Astrocyte (in vitro differentiated cells and primary cell): ENCODE measurements at places on chromosomes 7 and 10.

DNA sequence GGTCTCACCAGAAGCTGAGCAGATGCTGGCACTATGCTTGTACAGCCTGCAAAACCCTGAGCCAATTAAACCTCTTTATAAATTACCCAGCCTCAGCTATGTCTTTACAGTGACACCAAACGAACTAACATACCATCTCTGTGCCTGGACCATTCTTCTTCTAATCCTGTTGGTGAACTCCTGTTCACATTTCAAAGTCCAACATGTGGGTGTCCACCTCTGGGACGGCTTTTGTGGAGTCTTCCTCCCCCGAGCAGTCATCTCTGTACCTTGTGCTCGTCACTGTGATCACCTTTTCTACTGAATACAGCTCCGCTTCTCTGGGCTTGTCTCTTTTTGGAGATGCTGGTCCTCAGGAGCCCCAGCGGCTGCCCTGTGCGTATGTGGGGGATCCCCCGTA, 7.4 kb upstream of the ESYT2 start:
- DNase-seq: no peak

DNA sequence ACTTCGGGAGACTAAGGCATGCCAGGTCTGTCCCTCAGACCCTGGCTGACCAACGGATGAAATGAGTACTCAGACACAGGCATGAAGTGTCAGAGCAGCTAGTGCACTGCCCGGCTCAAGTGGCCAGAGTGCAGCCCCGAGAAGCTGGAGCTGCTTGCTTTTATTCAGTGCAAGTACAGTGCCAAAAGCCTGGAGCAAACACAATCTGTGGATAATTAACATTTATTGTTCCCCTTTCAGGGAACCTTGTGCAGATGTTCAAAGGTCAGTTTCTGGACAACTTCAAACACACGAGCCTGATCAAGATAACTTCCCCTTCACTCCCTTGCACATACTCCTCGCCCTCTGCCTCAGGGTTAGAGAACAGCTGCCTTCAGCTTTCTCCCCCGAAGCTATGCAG, 7.9 kb upstream of the ATE1 start:
- DNase-seq: no peak

- no peak for DNase-seq
Measured at GRCh38 chr10:131921184-131921583, 20.4 kb downstream of the PPP2R2D start.

- DNase-seq: no peak
Measured at GRCh38 chr7:14894826-14895225, 7.7 kb downstream of the DGKB start.

DNA sequence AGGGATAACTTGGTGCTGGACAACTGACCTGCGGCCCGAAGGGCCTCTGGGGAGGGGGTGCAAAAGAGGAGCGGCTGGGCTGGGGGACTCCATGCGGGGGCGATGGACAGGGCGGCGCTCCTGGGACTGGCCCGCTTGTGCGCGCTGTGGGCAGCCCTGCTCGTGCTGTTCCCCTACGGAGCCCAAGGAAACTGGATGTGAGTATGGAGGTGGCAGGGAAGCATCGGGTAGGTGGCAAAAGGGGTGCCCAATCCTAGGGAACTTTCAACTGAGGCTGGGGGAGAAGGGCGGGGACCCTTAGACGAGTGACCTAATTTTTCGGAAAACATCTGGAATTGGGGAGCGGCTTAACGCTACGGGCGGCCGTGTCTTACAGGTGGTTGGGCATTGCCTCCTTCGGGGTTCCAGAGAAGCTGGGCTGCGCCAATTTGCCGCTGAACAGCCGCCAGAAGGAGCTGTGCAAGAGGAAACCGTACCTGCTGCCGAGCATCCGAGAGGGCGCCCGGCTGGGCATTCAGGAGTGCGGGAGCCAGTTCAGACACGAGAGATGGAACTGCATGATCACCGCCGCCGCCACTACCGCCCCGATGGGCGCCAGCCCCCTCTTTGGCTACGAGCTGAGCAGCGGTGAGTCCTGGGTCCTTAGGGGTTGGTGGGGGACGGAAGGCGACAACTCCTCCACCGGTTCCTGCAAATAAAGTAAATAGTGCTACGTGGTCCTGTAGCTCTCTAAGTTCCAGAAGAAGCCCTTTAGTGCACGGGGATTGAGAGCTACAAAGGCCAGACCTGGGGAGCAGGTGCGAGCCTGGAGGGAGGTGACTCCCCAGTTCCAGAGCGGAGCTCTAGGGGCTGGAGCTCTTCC, 622 bp downstream of the WNT16 start:
- no peak for DNase-seq

GRCh38 chr10:12489806-12490205, 140.5 kb downstream of the CAMK1D start:
- no peak for DNase-seq
